Stimulated activated CD8-positive, alpha-beta memory T cell treated with anti-CD3 and anti-CD28 coated beads, Interleukin-2, amount 100 ng/mL, for 48 hours (primary cell): ENCODE measurements at places on chromosomes 2 and 18.

- no peak for DNase-seq
These were observed 115.9 kb upstream of the CD302 start for GRCh38 chr2:159913900-159914299.

DNA sequence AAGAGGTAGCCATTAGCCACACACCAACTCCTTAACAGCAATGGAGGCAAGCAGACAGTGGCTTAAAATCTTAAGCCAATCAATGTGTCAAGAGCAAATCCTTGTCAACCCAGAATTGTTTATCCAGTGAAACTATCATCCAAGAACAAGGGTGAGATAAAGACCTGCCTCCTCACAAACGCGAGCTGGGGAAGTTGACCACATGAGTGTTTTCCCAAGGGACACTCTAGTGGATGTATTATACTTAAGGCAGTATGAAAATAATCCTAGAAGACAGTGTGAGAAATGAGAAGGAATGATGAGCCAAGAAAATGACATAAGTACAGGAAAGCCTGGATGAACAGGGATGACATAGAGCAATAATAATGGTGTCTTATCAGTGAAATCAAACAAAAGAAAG lies 209.6 kb downstream of the TWIST2 start:
- DNase-seq = no peak

DNA sequence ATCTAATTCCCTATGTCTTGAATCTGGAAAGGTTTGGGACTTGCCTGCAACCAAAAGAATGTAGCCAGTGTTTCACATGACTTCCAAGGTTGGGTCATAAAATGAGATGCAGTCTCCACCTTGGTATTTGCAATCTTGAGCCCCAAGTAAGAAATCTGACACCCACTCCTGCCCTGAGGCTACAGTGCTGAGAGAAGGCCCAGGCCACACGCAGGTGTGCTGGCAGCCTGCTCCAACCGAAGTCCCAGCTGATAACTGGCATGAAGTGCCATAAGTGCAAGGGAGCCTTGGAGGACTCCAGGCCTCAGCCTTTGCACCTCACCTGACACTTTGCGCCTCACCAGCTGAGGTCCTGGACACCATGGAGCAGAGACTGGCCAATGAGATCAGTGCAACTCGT lies 182.7 kb downstream of the ANAPC1 start:
- DNase-seq = no peak

GRCh38 chr2:19823507-19823906 lies 78.3 kb downstream of the TTC32 start:
- DNase-seq = no peak

- no peak for DNase-seq
These were observed 139.9 kb upstream of the PID1 start for GRCh38 chr2:229410946-229411345.

DNA sequence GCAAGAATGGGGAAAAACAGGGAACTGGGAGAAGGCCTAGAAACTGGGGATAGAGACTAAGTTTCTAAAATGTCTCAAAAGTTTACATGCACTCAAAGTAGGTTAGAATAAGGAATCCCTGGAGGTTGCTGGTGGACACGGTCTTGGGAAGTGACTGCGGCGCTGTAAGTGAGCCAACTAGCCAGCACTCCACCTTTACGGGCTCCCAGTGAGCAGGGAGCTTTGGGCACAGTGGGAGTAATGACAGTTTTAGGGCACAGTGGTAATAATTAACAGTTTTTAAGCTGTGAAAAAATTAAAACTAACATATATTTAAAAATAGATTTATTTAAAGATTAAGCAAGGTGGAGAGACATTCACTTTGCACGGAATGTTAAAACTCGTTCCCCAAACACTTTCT lies 20.9 kb upstream of the CD302 start:
- DNase-seq = no peak

DNA sequence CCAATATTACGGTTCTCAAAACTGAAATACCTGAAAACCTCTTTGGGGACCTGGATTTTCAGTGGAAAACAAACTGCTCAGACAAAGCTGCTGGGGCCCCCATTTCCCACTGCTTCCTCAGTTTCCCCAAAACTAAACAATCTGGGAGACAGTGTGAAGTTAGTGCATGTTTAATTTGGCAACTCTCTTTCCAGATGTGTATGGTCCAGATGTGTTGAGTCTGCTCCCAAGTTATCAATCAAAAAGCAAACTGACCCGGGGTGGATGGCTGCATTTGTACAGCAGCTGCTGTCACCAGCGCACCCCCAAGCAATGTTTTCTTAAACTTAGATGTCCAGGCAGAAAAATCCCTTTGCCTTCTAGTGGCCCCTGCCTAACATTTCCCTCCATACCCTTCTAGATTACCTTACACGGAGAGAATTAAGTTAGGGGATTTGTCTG lies 136.9 kb downstream of the COPS8 start:
- DNase-seq = no peak

GRCh38 chr2:226447338-226448300 lies 352.0 kb downstream of the IRS1 start:
- no peak for DNase-seq

- DNase-seq = no peak
These were observed 608.5 kb downstream of the RNF144A start for GRCh38 chr2:7525746-7526145.

GRCh38 chr2:219675221-219675620 lies 47.8 kb downstream of the SLC4A3 start:
- DNase-seq = no peak

- no peak for DNase-seq
These were observed 115.3 kb downstream of the ACOXL start for GRCh38 chr2:110847651-110848050.

DNA sequence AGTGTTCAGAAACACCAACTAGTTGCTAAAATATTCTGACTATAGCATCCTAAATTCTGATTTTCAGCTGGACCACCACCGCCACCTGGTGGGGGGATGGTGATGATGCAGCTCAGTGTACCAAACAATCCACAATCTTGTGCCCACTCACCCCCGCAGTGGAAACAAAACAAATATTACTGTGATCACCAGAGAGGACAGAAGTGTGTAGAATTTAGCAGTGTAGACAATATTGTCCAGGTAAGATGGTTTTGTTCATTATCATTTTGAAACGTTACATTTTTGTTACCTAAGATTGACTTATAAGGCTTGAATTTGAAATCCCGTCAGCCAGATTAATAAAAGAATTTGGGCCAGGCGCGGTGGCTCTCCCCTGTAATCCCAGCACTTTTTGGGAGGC lies 31.7 kb upstream of the UBXN4 start:
- DNase-seq = peak; percentile 46

- no peak for DNase-seq
These were observed 660.1 kb upstream of the SLC8A1 start for GRCh38 chr2:41111836-41112627.

DNA sequence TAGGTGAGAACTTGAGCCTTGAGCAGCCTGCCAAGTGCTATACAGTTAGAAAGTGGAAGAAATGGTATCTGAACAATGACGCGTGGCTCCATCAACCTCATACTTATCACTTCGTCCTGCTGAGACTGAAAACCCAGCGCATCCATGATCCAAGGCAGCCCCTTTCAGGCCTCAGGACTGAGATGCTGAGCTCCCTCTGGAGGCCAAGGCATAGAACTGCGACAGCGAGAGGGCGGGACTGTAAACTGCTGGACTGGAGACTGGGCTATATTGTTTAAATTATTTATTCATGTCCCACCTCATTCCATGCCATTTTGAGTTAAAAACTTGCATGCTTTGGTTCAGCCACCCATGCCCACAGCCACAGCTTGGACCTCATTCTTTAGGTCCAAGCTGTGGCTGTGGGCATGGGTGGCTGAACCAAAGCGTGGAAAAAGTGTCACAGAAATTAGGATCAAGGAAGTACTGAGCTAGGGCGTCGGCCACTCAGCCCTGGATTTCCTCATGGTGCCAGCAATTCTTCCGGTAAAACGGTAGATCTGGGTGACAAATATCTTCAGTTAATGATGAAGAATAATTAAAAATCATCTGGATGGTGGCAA lies 195.5 kb downstream of the L3MBTL4 start:
- DNase-seq = peak; percentile 6

- no peak for DNase-seq
These were observed 818.9 kb downstream of the CBLN2 start for GRCh38 chr18:71725256-71725655.

DNA sequence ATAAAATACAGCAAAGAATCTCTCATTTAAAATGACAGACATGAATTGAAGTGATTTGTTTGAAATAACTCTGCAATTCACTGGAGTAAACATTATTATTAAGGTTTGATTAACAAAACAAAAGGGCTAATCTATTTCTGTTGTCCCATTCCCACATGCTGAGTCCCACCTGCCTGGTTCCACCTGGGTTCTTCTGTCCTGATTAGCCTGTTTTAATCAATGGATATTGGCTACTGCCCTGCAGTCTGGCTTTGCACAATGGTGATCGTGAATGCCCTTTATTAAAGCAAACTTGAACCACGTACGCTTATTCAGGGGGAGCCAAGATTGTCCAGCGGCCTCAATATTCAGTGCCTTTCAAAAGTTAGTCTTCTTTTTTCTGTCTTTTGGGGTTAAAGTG lies 72.8 kb upstream of the CDH19 start:
- no peak for DNase-seq

DNA sequence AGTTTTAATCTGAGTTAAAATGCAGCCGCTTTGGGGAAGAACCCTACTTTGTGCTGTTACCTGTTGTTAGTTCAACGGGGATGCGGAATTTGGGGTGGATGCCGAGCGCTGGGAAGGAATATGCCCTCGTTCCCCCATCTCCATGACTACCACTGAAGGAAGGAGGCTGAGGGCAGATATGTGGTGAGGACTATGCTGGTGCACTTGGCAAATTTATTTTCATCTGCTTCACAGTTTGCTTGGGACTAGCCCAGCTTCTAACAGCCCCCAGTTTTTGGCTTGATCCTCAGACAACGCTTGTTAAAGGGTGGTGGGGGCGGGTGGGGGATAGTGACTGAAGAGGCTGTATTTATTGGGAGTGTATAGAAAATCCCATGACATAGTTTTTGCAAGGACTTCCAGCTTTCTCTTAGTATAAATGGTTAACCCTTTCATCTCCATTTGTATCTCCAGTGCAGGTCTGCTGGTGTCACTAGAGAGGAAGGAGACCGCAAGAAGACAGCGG lies 100.8 kb downstream of the COLEC12 start:
- no peak for DNase-seq

- no peak for DNase-seq
These were observed 331.6 kb downstream of the CCDC85A start for GRCh38 chr2:56515399-56515798.

DNA sequence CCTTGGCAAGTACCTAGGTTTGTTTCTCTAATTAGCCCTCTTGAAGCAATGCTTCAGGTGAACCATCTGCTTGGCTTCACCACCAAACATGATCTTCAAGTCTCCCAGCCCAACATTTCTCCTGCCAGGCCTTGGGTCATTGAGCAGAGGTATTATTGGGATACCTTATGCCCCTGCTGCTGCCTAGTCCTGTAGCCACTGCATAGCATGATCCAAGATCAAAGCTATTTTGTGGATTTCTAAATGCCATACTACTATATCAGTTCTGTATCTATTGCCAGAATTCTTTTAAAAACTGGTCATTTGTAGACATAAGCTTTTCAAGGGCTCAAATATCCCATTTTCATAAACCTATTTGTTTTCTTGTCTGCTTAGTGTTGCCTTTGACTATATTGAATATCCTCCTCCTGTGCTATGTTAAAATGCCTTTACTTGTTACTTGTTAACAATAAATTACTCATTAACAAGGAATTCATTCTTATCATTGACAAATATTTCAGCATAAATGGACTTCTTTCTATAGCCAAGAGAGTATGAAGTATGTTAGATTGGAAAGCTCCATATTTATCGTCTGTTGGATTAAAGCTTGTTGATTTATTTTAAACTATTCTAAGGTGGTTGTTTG lies 204.5 kb upstream of the RBBP8 start:
- DNase-seq = no peak

- no peak for DNase-seq
These were observed 110.0 kb downstream of the HDAC4 start for GRCh38 chr2:239290618-239291474.

DNA sequence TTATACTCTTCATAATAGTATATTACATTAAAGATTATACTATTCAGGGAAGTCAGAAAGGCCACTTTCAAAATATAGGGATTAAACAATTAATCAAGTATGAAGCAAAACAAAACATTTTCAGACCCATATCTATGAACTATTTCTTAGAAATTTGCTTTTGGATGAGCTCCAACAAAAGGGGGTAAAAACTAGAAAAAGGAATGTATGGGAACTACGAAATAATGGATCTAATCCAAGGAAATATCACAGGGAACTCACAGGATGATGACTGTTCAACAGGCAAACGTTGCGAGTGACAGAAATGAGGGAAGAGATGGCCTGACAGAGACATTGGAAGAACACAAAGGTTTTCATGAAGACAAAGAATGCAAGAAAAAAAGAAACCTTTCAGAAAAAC lies 27.9 kb downstream of the G6PC2 start:
- DNase-seq = no peak

DNA sequence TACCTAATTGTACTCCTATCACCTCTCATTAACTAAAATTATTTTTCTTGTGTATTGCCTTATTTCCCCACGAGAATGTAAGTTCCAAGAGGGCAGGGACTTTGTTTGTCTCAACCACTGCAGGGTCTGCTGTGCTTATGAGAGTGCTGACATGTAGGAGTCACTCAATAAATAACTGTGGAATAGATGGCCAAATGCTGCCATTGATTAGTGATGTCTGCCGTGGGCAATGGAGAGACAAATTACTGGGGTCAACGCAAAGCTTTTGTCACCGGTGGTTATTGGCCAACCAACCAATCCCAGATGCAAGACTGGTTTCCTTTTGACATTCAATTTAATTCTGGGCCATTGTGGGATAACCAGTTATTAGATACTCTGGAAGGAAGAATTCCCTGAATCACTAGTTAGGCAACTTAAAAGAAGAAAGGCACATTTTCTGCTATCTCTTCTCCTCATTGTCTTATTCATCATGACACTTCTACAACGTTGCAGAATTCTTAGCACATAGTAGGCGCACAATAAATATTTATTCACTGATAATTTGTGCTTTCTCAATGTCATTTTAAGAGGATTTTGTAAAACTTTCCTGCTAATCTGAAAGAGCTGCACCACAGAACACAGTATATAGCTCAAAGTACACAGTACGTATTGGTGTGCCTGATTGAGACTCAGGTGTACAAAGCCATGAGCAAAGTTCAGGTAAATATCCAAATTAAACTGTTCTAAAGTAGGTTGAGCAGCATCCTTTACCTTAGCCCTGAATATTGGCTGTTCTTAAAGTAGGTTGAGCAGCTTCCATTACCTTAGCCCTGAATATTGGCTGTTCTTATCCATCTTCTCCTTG lies 95.9 kb downstream of the ACTR3 start:
- no peak for DNase-seq

DNA sequence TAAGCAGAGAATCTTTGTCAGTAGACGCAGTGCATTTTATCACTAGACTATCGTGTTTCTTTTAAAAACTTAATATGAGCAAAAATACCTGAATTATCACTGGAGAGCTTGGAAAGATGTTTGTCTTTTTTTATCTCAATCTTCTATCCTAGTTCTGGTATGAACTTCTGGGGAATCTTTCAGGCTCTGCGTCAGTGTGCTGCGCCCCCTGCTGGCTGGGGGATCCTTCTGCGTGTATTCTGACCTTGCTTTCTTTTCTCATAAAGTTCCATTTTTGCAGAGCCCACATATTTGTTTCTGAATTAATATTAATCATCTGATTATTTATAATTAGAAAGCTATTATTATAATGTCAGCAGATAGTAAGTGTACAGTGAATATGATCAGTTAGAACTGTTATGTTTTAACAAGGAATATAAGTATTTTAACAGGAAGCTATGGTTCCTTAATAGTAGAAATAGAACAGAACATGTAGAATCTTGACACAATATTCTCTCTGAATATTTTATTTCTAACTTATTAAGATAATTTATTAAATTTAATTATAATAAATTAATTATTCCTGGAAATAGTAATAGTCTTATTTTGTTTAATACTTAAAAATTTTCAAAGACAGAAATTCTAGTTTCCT lies 945.0 kb upstream of the CRIM1 start:
- peak; percentile 14 for DNase-seq
